ENCODE measurements at places on chromosomes 7 and 10. TPM values are rescaled to one million over a fixed set of nuclear protein-coding genes. Genes with fewer than 3 reads are reported as not detected.
A peak's percentile ranks its signal among the peaks of the same experiment; 100 is the strongest.

GRCh38 chr10:96410296-96410695 is 51.5 kb upstream of the OPALIN start:
- DNase-seq: no peak

- DNase-seq: no peak
Measured at GRCh38 chr7:16770657-16771329, 17.2 kb downstream of the TSPAN13 start.

- no peak for DNase-seq
Measured at GRCh38 chr10:1162481-1163203, 106.5 kb downstream of the WDR37 start.

- no peak for DNase-seq
Measured at GRCh38 chr10:86486856-86487255, 34.7 kb downstream of the WAPL start.

DNA sequence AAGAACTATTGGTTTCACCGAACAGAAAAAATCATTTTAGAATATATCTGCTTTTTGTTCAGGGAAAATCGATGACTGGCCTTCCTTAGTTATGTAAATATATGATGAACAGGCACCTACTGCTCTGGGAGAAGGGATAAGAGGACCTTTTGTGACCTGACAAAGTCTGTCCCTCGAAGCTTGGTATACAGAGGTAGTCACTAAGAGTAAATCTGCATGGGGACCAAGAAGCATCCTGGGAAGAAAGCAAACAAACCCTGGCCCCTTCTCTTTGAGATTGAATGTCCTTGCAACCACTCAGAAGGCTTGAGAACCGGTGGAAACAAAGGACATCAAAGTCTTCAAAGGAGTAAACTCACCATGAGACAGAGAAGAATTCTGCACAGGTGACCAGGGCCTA is 52.3 kb downstream of the SKIDA1 start:
- no peak for DNase-seq

GRCh38 chr7:132944774-132945173 is 137.1 kb downstream of the CHCHD3 start:
- no peak for DNase-seq

- DNase-seq: peak; percentile 20
Measured at GRCh38 chr7:142301923-142302550, 44.2 kb upstream of the PRSS58 start.

Gene STEAP2
- 5.8 TPM for total RNA-seq

Gene GPR146
- total RNA-seq: 1.7 TPM

DNA sequence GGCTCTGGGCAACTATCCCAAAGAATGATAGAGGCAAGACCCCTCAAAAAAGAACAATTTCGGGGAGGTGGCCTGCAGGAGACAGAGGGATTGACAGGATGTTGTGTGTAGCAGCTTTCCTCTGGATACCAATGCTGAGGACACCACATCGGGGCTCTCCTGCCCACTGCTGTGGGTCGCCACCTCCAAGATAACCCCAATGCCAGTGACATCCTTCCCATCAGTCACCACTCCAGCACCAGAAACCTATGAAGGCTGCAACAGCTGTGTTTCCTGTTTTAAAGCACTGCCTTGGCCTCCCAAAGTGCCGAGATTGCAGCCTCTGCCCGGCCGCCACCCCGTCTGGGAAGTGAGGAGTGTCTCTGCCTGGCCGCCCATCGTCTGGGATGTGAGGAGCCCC is 17.6 kb downstream of the ARHGAP19 start:
- no peak for DNase-seq

DNA sequence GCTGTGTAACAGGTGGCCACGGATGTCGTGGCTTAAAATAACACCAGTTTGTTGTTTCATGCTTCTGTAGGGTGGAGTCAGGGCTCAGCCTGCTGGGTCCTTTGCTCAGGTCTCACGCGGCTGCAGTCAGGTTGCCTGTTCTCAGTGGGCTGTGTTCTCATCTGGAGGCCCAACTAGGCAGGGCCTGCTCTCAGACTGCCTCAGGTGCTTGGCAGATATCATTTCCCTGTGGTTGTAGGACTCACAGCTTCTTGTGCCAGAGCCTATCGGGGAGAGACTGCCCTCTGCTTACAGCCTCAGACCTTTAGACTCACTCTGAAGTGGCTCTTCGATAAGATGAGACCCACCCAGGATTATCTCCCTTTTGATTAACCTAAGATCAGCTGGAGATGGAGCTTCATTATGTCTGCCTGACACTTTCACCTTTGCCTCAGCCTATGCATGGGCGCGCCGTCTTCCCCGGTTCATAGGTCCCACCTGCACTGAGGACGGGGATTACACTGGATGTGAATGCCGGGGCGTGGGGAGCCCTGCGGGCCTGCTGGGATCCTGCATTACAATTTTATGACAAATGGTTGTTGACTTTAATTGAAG is 55.3 kb downstream of the INPP5A start:
- DNase-seq: no peak

Gene SEMA3C
- 111 TPM for total RNA-seq

- DNase-seq: no peak
Measured at GRCh38 chr7:115973406-115973805, 57.2 kb downstream of the TFEC start.

- no peak for DNase-seq
Measured at GRCh38 chr10:89042562-89042961, 52.0 kb downstream of the FAS start.

- DNase-seq: peak; percentile 70
Measured at GRCh38 chr10:45000138-45000751, 478 bp upstream of the ZNF22 start.

DNA sequence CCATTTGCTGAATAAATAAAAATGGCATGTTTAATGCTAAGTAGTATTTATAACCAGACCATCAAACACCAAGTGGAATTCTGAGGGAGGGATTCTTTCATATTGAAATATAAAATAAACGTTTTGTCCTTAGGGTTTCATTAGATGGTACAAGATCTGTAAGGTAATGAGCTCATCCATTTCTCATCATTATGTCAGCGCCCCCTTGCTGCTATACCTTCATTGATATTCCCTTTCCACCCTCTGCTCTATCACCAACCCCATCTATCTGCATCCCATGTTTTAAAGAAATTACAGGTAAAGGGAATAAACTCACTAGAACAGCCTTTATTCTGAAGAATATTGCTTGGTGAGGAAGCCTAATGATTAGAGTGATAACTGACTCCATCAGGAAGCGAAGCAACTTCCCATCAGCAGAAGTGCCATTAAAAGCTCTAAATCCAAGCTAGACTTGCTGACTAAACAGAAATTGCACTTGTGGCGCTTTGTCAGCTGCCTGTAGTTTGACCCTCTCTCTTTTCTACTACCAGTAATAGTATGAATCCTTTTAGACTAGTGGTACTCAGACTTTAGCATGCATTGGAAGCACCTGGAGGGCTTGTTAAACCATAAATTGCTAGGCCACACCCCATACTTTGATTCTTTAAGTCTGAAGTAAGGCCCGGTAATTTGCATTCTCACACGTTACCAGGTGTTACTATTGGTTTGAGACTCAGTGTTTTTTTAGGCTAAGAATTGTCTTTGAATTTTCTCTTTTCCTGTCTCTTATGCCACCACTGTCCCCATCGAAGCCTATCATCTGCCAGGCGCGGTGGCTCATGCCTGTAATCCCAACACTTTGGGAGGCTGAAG is 27.5 kb downstream of the ADD3 start:
- no peak for DNase-seq

GRCh38 chr7:93574646-93575554 is at the start of gene CALCR:
Gene CALCR, minus strand, starts transcription at chr7:93574724. Its CDS starts 87,743 bp downstream, at chr7:93486981.
- DNase-seq: no peak

DNA sequence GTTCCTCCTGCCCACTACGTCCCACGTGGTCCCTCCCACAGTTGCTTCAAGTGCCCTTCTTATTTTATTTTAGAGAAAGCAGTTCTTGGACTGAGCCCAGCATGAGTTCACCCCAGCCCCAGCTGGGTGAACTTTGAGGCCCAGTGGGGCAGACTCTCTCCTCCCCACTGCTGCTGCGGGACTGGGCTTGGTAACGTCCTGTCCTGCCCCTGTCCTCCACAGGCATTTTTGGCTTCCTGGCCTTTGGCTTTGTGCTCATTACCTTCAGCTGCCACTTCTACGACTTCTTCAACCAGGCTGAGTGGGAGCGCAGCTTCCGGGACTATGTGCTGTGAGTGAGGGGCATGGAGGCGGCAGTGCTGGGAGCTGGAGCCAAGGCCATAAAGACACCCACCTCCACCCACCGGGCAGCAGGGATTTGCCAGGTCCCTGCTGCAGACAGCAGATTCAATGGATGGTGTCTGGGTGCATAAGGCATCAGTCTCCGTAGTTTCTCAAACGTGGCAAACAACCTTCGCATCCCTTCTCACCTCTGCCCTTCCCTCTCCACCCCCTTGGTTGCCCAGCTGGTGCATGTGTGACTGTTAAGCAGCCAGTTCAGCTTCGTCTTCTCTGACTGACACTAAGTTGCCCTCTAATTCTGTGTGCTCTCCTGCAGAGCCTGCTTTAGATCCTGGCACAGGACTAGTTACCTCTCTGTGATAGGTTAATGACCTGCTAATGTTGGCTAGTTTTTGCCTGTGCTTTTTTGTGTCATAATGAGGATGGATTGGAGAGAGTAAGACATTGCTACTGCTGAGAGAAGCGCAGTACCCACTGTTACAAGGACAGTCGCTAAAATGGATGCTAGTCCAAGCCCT is 15.5 kb upstream of the AHCYL2 start:
- DNase-seq: no peak

- no peak for DNase-seq
Measured at GRCh38 chr7:118657391-118658005, 433.0 kb downstream of the ANKRD7 start.

Gene FAM13C
- total RNA-seq: 3.4 TPM

GRCh38 chr10:72016608-72017300 is 52.6 kb downstream of the CHST3 start:
- no peak for DNase-seq

DNA sequence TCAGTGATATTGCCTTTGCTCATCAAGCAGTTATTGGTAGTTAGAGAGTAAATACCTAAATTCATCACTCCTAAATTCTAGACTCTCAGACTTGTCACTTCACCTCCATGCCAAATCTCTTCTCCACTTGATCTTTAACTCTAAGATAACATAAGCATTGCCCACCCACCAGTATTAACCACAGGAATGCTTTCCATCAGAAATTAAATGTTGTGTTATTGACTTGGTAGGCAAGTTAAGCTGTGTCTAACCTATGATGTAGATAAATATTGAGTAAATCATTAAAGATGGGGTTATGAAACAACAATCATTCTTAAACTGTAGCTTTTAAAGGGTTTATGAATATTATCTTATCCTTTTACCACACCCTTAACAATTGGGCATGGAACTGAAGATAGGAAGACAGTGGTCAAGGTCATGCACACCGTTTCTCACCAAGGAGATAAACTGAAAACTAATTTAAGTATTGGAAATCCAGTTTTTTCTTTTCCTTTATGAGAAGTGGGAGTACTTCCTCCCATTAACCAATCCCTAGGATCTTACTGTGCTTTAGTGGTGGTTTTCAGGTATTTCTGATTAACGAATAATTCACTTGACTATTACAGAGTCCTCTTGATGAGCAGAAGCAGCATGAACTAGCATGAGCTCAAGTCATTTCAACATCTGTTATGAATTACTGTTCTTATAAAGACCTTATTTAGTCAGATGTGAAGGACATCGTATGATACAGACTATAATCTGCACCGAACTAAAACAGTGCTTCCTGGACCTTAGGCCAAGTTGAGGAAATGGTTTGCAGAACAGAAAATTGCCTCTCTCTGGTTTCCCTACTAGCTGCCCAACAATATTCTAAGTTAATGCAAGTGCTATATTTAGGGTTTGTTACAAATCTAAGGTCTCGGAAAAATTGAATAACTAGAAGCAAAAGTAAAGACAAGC is 142.0 kb downstream of the LCOR start:
- DNase-seq: peak; percentile 19

GRCh38 chr10:50375051-50375452 is 123.7 kb upstream of the ASAH2 start:
- no peak for DNase-seq

DNA sequence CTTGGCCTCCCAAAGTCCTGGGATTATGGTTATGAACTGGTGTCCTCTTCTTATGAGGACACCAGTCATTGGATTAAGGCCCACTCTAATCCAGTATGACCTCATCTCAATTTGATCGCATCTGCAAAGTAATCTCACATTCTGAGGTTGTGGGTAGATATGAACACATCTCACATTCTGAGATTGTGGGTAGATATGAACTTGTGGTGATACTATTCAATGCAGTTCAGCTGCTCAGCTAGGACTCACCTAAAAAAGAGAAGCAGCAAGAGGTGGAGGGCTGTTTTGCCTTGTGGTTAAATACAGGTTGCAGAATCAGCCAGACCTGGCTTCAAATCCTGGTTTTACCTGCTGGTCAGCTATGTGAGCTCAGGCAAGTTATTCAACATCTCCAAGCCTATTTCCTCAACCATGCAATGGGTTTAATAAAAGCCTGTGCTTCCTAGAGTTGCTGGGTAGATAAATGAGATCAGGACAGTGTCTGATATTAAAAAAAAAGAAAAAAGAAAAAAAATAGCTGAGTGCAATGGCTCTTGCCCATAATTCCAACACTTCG is 8.5 kb upstream of the BAG3 start:
- no peak for DNase-seq

GRCh38 chr7:12620371-12620770 is 49.9 kb downstream of the SCIN start:
- DNase-seq: no peak

Gene HOXA10
- 18.7 TPM for total RNA-seq

DNA sequence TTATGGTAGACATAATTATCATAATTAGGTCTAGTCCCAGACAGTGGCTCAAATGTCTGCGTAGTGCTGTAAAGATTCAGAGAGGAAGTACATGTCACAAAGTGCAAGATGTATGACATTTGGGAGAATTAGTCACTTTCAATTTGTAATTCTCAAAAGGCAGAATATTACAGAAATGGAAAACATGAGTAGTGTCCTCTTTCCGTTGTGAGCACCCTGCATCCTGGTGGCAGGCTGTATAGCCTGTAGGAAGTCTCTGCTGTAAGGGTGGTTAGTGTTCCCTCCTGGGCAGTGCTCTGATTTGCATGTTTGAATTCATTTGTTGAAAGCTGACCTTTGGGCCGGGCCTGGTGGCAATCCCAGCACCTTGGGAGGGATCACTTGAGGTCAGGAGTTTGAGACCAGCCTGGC is 17.0 kb downstream of the CDK14 start:
- DNase-seq: peak; percentile 55

DNA sequence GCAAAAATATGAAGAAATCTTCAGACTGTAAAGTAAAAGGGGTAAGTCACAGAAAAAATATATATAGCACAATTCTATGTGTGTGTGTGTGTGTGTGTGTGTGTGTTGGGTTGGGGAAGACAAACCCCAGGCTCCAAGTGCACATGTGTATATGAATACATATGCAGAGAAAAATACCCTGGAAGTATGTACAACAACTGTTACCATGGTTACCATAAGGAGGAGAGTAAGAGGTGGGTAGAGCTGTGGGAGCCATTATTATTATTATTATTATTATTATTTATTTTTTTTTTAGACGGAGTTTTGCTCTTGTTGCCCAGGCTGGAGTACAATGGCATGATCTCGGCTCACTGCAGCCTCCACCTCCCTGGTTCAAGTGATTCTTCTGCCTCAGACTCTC is 23.7 kb upstream of the TRIM24 start:
- no peak for DNase-seq

DNA sequence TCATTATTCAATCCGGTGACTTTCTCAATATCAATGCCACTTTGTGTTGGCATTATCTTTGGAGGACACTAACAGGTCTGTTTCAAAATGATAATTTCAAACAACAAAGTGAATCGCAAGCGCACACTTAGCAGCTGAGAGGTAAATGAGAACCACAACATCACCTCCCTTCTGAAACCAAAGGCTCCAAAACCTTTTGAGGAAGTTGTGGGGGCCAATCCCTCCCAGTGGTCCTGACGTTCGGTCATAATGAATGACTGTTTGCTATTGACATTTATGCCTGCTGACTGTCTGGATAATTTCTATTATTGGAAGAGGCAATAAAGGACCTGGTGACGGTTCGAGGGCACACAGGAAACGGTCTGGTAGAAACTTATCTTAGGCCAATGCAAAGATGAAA is 1.8 kb downstream of the ADARB2 start:
- no peak for DNase-seq
